Activated naive CD4-positive, alpha-beta T cell treated with anti-CD3 and anti-CD28 coated beads for 36 hours (primary cell): ENCODE measurements at places on chromosomes 12 and 14. TPM values are rescaled to one million over a fixed set of nuclear protein-coding genes. Genes with fewer than 3 reads are reported as not detected.

Gene PRH2
- not detected for total RNA-seq

DNA sequence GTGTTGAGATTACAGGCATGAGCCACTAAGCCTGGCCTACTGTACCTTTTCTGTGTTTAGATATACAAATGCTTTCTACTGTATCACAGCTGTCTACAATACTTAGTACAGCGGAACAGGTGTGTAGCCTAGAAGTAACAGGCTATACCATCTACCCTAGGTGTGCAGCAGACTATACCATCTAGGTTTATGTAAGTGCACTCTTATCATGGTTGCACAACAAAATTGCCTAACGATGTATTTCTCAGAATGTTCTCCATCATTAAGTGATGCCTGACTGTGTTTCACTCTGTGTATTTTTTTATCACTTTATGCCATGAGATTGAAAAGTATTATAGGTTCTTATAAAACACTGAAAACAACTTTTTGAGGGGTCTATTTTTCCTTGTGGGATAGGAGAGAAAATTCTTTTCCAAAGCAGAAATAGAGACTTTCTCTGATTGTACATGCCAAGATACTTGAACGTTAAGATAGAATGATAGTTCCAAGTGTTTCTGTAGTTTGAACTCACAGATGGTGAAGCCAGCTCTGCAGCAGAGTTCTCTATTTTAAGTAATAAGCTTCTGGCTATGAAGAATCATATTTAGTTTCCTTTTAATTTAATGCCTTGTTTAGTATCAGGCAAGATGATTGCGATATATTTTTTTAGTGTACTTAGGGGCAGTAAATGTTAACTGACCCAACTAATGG, 17.0 kb downstream of the TMPRSS12 start:
- no peaks in the 10 kb centered on the region for H3K4me1 ChIP-seq
- no peak overlapping the region for H3K4me3 ChIP-seq
- no peak overlapping the region for H3K27ac ChIP-seq
- no peaks in the 10 kb centered on the region for H3K27me3 ChIP-seq

Gene CEBPE
- 0.43 TPM for total RNA-seq

Gene KRT75
- total RNA-seq, result not detected

DNA sequence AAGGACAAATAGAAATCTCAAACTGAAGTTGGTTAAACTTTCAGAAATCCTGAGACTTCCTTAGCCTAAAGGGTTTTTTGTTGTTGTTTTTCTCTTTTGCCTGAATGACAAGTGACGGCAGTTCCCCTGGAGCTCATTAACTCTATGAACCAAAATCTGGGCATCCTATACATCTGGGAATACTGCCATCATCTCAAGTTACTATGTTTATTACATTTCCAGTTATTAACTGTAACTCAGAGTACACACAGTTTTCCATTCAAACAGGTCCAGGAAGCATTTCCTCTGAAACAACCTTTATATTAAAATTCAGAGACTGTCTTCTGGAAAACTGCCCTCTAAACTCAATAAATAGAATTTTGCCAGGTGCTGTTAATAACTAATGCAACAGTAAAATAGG, 55.6 kb upstream of the CDKL1 start:
- H3K4me1 ChIP-seq, result peaks cover 12% of the 10 kb centered on the region
- no peak overlapping the region for H3K4me3 ChIP-seq
- no peak overlapping the region for H3K27ac ChIP-seq
- H3K36me3 ChIP-seq, result peaks cover 41% of the 10 kb centered on the region
- DNase-seq, result no peak

GRCh38 chr12:126856958-126857357, 1410.0 kb upstream of the TMEM132C start:
- H3K36me3 ChIP-seq, result no peaks in the 10 kb centered on the region
- no peak overlapping the region for H3K27ac ChIP-seq
- DNase-seq, result no peak
- H3K27me3 ChIP-seq, result peaks cover 2% of the 10 kb centered on the region
- no peak overlapping the region for H3K4me3 ChIP-seq
- no peaks in the 10 kb centered on the region for H3K4me1 ChIP-seq

DNA sequence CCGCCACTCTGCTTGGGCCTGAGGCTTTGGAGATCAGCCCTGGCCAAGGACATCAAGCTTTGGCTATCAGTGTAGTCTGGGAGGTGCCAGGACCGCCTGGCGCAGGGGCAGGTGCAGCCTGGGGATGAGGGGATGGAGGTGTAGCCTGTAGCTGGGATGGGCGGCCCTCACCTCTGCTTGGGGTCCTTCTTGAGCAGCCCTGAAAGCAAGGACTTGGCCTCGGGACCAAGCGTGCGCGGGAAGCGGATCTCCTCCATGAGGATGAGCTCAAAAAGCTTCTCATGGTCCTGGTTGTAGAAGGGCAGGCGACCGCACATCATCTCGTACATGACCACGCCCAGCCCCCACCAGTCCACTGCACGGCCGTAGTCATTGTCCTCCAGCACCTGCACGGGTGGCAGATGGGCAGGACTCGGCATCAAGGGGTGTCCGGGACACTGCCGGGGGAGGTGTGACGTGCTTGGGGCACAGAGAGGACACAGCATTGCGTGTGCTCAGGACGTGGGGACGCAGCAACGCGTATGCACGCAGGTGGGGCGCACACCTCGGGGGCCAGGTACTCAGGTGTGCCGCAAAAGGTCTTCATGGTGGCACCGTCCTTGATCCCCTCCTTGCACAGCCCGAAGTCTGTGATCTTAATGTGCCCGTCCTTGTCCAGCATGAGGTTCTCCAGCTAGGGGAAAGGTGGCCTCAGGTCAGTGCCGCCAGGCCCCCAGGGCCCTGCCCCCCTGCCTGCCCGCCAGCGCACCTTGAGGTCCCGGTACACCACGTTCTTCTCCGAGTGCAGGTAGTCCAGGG, 20.0 kb downstream of the SIVA1 start:
- H3K27me3 ChIP-seq, result no peaks in the 10 kb centered on the region
- H3K4me3 ChIP-seq, result no peak overlapping the region
- H3K4me1 ChIP-seq, result peaks cover 7% of the 10 kb centered on the region
- DNase-seq, result no peak

Gene P2RX7
- 6.3 TPM for total RNA-seq

Gene CELA1
- 0.29 TPM for total RNA-seq

GRCh38 chr12:15672671-15673270, 116.4 kb downstream of the EPS8 start:
- H3K27me3 ChIP-seq, result no peaks in the 10 kb centered on the region
- H3K36me3 ChIP-seq, result no peaks in the 10 kb centered on the region
- H3K27ac ChIP-seq, result no peak overlapping the region

Gene RNASE1
- not detected for total RNA-seq

DNA sequence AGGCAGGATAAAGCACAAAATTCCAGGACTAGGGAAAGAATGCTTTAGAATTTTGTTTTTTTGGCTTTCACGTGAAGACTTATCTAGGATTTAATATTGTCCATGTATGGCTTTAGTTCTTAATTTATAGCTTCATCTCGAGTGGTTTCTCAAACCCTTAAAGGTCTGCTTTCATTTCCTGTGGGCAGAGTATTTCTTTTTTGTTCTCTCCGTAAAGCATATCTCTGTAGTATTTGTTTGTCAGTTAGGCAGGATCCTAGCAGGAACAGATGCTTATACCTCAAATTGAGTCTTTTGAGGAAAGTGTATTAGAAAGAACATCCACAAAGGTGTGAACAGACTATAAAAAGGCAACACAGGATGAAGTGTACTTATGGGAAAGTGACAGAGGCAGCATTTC, 697.1 kb upstream of the SEL1L start:
- no peaks in the 10 kb centered on the region for H3K4me1 ChIP-seq
- H3K4me3 ChIP-seq, result no peak overlapping the region
- no peaks in the 10 kb centered on the region for H3K36me3 ChIP-seq

Gene TSPAN8
- not detected for total RNA-seq

Gene MYL2
- not detected for total RNA-seq

Gene ALDH1L2
- 14.3 TPM for total RNA-seq

- no peak overlapping the region for H3K27ac ChIP-seq
- no peaks in the 10 kb centered on the region for H3K27me3 ChIP-seq
- H3K4me1 ChIP-seq, result no peaks in the 10 kb centered on the region
- H3K4me3 ChIP-seq, result no peak overlapping the region
- no peaks in the 10 kb centered on the region for H3K36me3 ChIP-seq
- DNase-seq, result no peak
Measured at GRCh38 chr14:40618225-40618898, 988.3 kb upstream of the LRFN5 start.

Gene SCN8A
- 0.50 TPM for total RNA-seq

GRCh38 chr12:58249610-58250009, 308.2 kb downstream of the ATP23 start:
- no peaks in the 10 kb centered on the region for H3K4me1 ChIP-seq
- H3K4me3 ChIP-seq, result no peak overlapping the region
- no peak overlapping the region for H3K27ac ChIP-seq
- no peak for DNase-seq
- H3K36me3 ChIP-seq, result no peaks in the 10 kb centered on the region

Gene SLC39A2
- not detected for total RNA-seq

GRCh38 chr12:110228756-110229155, 52.3 kb upstream of the ATP2A2 start:
- H3K27me3 ChIP-seq, result peaks cover 4% of the 10 kb centered on the region
- no peak overlapping the region for H3K4me3 ChIP-seq
- no peaks in the 10 kb centered on the region for H3K4me1 ChIP-seq
- DNase-seq, result no peak
- no peaks in the 10 kb centered on the region for H3K36me3 ChIP-seq
- H3K27ac ChIP-seq, result no peak overlapping the region

Gene CAPS2
- total RNA-seq, result 2.5 TPM

Gene PABPN1
- 204 TPM for total RNA-seq

- H3K27ac ChIP-seq, result no peak overlapping the region
- peaks cover 16% of the 10 kb centered on the region for H3K4me1 ChIP-seq
- DNase-seq, result no peak
- peaks cover 66% of the 10 kb centered on the region for H3K27me3 ChIP-seq
- H3K36me3 ChIP-seq, result no peaks in the 10 kb centered on the region
Measured at GRCh38 chr12:27965411-27965810, 7.1 kb downstream of the PTHLH start.

- H3K27ac ChIP-seq, result no peak overlapping the region
- no peak for DNase-seq
- H3K4me3 ChIP-seq, result no peak overlapping the region
- no peaks in the 10 kb centered on the region for H3K4me1 ChIP-seq
Measured at GRCh38 chr12:116301621-116302020, 24.1 kb upstream of the MED13L start.

Gene JAG2
- 2.9 TPM for total RNA-seq

DNA sequence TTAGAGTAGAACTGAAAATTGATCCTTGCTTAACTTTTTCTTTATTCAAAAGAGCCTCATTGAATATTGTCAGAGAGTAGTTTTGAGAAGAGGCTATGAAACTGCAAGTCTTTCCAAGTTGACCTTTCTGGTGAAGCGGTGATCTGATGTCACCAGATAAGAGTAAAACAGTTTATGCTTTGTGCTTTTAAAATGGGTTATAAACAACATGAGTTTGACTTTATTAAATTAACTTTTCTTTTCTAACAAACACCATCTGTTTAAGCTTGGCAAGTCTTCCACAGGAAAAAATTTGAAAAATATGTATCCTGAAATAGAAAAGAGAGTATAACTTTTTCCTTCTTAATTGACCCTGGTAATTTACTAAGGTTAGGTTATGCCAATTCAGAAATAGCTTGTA, 408.7 kb upstream of the NOVA1 start:
- H3K27ac ChIP-seq, result no peak overlapping the region
- H3K4me3 ChIP-seq, result no peak overlapping the region
- H3K27me3 ChIP-seq, result no peaks in the 10 kb centered on the region

GRCh38 chr12:68893201-68893600, 39.8 kb downstream of the CPM start:
- peaks cover 35% of the 10 kb centered on the region for H3K4me1 ChIP-seq
- no peak overlapping the region for H3K27ac ChIP-seq
- no peak overlapping the region for H3K4me3 ChIP-seq
- DNase-seq, result no peak
- H3K27me3 ChIP-seq, result no peaks in the 10 kb centered on the region
- H3K36me3 ChIP-seq, result peaks cover 30% of the 10 kb centered on the region

- H3K4me1 ChIP-seq, result no peaks in the 10 kb centered on the region
- H3K27ac ChIP-seq, result no peak overlapping the region
- DNase-seq, result no peak
- no peak overlapping the region for H3K4me3 ChIP-seq
- no peaks in the 10 kb centered on the region for H3K27me3 ChIP-seq
Measured at GRCh38 chr12:113803759-113804140, 162.4 kb downstream of the RBM19 start.

DNA sequence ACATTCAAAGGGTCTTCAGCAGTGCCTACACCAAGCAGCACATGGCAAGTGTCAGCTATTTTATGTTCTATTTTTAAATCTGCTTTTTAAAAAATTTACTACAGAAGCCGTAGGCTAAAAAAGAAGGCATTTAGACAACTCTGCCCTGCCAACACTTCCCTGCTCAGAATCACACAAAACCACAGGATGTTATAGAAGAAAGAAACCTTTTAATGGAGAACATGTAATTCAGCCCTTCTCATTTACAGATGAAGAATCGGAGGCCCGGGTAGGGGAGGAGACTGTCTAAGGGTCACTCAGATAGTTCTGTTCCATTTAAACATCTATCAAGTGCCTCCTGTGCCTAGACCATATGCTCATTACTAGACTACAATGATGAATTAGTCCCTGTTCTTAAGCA, 171.8 kb upstream of the NTF3 start:
- H3K36me3 ChIP-seq, result no peaks in the 10 kb centered on the region
- no peaks in the 10 kb centered on the region for H3K27me3 ChIP-seq
- no peak for DNase-seq
- no peaks in the 10 kb centered on the region for H3K4me1 ChIP-seq
- no peak overlapping the region for H3K27ac ChIP-seq
- H3K4me3 ChIP-seq, result no peak overlapping the region

GRCh38 chr12:12853435-12853834, 37.9 kb upstream of the GPRC5A start:
- no peaks in the 10 kb centered on the region for H3K27me3 ChIP-seq
- peaks cover 3% of the 10 kb centered on the region for H3K4me1 ChIP-seq
- H3K4me3 ChIP-seq, result no peak overlapping the region
- H3K36me3 ChIP-seq, result peaks cover 17% of the 10 kb centered on the region
- DNase-seq, result no peak

Gene CATSPERB
- total RNA-seq, result 0.20 TPM

Gene IAPP
- not detected for total RNA-seq

DNA sequence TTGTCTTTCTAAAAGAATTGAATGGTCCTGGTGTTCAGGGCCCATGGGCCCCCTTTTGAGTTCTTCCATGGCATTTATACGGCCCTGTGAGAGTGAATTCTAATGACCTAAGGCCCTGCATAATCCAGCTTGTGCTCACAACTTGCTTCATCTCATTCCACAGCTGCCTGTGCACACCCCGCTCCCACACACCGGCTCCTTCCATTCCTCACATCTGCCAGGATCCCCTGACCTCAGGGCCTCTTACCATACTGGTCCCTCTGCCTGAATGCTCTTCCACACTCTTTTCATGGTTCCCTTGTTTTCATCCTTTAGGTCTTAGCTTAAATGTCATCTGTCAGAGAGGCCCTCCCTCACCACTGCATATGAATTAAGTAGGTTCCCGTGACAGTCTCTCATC, 49.5 kb upstream of the EGLN3 start:
- H3K36me3 ChIP-seq, result no peaks in the 10 kb centered on the region
- DNase-seq, result no peak
- no peak overlapping the region for H3K4me3 ChIP-seq

Gene CLEC2D
- 184 TPM for total RNA-seq
